HL-60 (cell line): ENCODE measurements at places on chromosomes 13 and 19.

DNA sequence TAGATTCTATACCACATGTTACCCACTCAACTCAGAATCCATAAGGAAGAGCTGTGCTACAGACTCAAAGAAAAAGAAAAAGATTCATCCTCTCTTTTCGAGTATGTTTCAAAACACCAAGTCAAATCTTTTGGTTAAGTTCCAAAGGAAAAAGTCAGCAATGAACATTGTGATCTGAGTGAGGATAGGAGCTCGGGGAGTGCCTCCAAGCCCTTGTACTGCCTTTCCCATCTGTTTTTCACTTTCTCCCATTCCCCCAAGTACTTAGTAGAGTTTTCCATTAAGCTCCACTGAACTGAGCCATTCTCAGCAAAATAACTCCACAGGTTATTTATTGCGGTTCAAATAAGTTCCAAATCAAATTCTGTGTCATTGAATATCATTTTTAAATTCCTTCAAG is 47.7 kb upstream of the MAB21L1 start:
- no peak for DNase-seq

- no peak for DNase-seq
Measured at GRCh38 chr13:81986308-81986707, 1645.4 kb upstream of the SPRY2 start.

- DNase-seq: no peak
Measured at GRCh38 chr13:81602241-81602640, 1261.3 kb upstream of the SPRY2 start.

DNA sequence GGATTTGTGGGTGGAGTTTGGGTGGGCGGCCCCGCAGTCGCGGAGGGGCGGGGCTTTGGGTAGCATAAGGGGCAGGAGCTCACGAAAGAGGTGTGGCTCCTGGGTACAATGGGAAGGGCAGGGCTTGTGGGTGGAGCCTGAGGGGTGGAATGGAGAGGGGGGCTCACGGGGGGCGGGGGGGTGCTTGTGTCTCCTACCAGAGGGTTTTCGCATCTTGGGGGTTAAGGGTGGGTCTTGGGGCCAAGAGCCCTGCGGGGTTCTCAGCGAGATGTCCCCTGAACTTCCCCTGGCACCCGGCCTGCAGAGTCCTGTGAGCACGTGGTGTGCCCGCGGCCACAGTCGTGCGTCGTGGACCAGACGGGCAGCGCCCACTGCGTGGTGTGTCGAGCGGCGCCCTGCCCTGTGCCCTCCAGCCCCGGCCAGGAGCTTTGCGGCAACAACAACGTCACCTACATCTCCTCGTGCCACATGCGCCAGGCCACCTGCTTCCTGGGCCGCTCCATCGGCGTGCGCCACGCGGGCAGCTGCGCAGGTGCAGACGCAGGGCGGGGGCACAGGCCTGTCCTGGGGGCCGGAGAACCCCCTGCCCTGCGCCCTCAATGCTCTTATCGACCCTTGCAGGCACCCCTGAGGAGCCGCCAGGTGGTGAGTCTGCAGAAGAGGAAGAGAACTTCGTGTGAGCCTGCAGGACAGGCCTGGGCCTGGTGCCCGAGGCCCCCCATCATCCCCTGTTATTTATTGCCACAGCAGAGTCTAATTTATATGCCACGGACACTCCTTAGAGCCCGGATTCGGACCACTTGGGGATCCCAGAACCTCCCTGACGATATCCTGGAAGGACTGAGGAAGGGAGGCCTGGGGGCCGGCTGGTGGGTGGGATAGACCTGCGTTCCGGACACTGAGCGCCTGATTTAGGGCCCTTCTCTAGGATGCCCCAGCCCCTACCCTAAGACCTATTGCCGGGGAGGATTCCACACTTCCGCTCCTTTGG is 5.1 kb downstream of the FSTL3 start:
- DNase-seq: peak; percentile 96

DNA sequence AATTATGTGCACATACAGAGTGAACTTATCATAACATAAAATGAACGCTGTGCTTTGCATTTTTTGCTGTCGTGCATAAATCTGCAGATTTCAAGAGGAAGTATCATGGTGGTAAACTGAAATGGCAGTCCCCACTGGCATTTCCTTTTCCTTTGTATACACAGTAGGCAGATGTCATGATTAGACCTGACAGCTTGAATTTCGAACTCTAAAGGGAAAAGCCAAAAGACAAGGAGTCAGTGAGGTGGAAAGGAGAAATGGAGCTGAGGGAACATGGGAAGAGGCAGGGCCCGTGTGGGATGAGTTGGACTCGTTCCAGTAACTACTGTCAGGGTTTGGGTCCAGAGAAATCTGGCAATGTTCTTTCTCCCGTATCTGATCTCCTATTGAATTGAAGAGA is 454.1 kb upstream of the SGCG start:
- no peak for DNase-seq

GRCh38 chr19:46715975-46716671 is 791 bp downstream of the PRKD2 start:
- DNase-seq: no peak

DNA sequence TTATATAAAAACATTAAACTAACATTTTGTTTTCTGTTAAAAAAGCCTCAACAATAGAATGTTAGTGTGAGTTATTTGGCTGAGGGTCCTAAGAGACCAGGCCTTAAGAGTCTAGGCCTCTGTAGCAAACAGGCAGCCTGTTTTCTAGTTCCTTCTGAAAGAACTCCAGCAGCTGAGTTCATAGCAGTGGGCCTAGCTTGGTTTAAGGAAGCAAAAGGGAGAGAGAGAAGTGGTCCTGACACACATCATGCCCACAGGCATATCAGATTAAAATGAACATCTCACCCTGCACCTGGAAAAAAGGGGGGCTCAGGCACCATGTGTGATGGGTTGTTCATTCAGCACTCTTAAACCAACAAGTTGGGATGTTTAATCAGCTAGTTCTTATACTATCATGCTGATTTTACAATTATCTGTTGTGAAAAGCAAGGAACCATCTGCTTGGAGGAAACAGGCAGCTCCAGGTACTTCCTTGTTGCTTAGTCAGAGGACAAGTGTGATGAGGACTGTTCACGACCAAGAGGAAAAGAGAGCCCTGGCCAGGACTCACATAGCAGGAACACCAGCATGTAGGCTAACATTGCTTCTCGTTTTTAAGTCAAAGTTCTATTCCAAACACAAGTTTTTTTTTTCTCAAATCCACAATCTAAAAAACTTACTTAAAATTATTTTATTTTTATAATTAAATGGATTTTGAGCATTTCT is 81.3 kb upstream of the FRY start:
- peak; percentile 37 for DNase-seq

GRCh38 chr19:14019100-14019499 is 8.8 kb upstream of the RLN3 start:
- DNase-seq: no peak

DNA sequence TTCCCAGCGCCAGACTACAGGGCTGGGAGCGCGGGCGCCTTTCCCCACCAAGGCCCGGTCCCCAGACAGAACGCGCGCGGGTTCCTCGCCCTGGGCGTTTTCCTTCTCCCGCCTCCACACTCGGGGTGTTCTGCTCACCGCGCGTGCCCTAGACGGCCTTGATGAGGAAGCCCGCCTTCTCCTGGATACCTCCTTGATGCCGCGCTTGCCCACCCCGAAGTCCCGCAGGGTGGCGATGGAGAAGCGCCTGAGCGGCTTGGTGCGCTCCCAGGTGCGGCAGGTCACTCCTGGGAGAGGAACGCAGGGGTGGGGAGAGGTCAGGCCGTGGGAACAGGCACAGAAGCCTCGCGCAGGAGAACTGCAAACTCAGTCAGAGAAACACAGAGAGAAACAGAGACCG is 34.8 kb downstream of the CYP2B6 start:
- DNase-seq: no peak

DNA sequence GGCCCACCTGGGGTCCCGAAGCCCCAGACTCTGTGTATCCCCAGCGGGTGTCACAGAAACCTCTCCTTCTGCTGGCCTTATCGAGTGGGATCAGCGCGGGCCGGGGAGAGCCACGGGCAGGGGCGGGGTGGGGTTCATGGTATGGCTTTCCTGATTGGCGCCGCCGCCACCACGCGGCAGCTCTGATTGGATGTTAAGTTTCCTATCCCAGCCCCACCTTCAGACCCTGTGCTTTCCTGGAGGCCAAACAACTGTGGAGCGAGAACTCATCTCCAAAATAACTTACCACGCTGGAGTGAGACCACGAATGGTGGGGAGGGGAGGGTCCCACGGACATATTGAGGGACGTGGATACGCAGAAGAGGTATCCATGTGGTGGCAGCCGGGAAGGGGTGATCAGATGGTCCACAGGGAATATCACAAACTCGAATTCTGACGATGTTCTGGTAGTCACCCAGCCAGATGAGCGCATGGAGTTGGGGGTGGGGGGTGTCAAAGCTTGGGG is 1.0 kb upstream of the ICAM5 start:
- no peak for DNase-seq

- DNase-seq: no peak
Measured at GRCh38 chr13:50187352-50188029, 172.2 kb downstream of the KCNRG start.

- no peak for DNase-seq
Measured at GRCh38 chr19:35162471-35163326, 8.2 kb downstream of the FXYD5 start.

GRCh38 chr13:60519496-60519895 is 122.5 kb downstream of the TDRD3 start:
- no peak for DNase-seq

DNA sequence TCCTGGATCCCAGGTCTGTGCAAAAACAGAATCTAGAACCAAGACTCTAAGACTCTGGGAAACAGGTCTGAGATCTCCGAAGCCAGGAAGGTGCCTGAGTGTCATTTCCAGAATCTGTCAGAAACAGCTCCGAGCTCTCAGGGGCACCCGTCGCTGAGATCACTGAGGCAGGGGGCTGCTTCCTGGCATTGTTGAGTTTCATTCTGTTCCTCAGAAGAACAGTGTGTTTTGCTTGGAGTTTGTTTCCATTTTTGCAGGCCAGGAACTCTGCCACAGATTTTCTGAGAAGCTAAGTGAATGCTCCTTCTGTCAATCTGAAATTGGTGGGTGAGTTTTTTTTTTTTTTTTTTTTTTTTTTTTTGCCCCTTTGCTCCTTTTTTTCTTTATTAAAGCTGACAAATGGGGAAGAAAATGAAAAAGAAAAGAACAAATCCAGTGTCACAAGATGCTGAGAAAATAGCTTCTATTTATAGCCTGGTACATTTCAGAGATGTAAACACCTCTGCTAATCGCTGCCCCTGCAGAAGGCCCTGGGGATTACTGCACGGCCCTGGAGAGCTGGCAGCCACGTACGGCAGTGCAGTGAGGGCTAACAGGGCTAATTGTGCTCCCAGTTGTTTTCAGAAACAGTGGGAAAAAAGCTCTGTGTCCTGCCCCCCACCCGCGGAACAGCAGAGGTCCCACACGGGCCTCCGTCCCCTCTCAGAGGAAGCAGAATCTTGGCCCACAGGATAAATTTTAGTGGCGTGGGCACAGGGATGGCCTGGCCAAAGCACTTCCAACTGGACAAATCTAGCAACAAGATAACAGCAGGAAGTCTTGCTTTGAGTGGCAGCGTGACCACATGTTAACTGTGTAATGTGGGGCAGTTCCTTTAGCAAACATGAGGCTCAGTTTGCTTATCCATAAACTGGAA is 237.6 kb upstream of the IRS2 start:
- DNase-seq: no peak

GRCh38 chr13:60032851-60033250 is 130.9 kb downstream of the DIAPH3 start:
- DNase-seq: no peak
